ENCODE measurements at places on chromosomes 1 and 21.

- DNase-seq: no peak
Observed at GRCh38 chr1:240503036-240503435, 108.9 kb downstream of the GREM2 start.

DNA sequence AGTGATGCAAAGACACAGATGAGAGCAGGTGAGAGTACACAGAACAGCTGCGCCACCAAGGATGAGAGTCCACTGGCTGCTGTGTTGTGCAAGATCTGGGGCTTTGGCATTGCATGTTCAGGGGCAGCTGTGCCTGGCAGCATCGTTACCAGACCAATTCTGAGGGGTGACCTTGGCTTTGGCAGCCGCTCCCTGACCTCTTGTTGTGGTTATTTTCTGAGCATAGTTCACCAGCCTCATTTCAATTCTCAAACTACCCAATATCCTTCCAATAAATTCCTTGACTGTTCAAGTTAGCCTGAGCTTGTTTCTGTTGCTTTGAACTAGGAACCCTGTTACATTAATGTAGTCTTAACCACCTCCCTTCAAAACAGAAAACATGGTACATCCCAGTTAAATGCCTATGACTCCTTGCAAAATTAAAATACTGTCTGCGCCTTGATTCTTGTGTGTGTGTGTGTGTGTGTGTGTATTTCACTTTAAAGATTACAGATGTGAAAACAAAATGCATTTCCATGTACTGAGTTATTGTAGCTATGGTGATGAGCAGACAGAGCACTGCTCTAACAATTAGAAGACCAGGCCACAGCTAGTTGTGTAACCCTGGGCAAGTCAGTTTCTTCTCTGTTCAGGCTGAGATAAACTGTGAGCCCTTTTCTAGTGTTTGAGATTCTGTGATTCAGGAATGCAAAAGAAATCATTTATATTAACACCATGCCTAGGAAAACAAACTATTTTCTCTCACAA is 106.3 kb upstream of the GUCA2B start:
- DNase-seq: no peak

DNA sequence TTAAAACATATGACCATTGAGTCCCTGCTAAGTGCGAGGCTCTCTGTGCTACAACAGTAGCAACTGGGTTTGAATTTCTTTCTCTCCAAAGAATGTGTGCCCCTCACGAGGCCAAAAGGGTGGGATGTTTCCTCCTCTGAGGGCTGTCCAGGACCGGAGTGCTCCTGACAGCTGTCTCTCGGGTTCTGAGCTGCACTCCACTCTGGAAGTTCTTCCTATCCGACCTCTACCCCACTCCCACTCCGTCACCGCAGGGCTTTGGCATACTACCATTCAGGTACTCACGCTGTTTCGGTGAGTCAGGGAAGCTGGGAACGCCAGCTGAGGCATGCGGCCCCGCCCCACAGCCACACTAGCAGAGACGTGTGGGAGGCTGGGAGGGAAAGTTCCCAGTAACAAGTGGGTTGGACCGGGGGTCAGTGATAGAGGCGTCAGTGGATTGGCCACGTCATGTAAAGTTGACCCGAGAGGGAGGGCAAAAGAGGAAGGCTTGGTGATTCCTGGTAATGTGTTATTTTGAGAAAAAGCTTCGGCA is 705 bp upstream of the SLC50A1 start:
- DNase-seq: peak; percentile 73

GRCh38 chr21:34054259-34054658 is 19.1 kb upstream of the MRPS6 start:
- no peak for DNase-seq

DNA sequence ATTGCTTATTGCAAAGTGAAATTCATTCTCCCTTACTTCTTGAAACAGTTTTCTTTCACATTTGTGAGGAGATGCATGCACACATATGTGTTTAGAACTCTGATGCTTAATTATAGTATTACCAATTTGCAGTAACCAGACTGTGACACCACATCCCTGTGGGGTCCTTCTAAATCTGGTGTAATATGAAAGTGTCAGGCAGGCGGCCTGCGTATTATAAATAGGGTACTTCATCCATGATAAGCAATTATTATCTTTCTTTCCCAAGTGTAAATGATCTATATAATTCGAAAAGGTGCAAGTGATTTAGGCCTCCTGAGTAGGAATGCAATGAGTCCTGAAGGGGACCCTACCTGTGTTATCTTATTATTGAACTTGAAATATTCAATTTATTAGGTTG is 876 bp downstream of the EFCAB7 start:
- no peak for DNase-seq

DNA sequence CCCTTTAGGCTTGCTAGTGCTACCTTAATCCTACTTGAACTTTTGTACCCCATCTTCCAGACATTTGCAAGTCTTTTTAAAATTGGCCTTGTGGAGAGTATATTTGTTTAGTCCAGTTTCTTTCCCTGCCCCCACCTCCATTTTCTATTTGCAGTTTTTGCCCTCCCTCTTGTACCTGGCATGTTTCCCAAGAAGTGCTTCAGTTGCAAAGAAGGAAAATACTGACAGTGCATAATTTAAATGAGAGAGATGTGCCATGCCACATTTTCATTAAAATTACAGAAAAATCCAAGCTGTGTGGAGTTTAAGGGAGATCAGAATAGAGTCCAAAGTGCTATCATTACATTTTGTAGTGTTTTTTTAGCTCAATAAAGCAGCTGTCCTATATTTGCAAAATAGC is 150.0 kb upstream of the ADGRL2 start:
- DNase-seq: no peak

- DNase-seq: no peak
Observed at GRCh38 chr21:44425307-44425894, 29.9 kb upstream of the LRRC3 start.

DNA sequence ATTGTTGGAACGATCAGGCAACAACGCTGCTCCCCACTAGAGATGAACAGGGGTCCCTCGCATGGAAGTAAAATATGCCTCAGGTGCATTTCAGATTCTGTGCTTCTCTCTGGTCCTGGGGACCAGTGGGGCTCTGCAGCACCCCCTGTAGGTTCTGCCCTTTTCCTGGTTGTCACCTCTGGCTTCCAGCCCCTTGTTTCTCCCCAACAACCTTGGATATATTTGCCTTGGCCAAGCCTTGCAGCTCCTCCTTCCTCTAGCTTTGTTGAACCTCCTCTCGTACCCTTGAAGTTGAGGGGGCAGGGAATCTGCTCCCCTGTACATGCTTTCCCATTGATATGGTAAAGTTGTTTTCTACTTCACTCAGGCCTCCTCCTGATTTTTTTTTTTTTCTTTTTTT is 5.4 kb upstream of the RGSL1 start:
- DNase-seq: no peak
